ENCODE measurements at places on chromosomes 11 and 22.
A peak's percentile ranks its signal among the peaks of the same experiment; 100 is the strongest.

GRCh38 chr22:45335021-45335818 lies 25.5 kb downstream of the FAM118A start:
- no peak overlapping the region for H3K27ac ChIP-seq
- no peak for DNase-seq
- H3K36me3 ChIP-seq: peaks cover 18% of the 10 kb centered on the region
- no peaks in the 10 kb centered on the region for H3K27me3 ChIP-seq
- H3K4me1 ChIP-seq: peaks cover 15% of the 10 kb centered on the region

DNA sequence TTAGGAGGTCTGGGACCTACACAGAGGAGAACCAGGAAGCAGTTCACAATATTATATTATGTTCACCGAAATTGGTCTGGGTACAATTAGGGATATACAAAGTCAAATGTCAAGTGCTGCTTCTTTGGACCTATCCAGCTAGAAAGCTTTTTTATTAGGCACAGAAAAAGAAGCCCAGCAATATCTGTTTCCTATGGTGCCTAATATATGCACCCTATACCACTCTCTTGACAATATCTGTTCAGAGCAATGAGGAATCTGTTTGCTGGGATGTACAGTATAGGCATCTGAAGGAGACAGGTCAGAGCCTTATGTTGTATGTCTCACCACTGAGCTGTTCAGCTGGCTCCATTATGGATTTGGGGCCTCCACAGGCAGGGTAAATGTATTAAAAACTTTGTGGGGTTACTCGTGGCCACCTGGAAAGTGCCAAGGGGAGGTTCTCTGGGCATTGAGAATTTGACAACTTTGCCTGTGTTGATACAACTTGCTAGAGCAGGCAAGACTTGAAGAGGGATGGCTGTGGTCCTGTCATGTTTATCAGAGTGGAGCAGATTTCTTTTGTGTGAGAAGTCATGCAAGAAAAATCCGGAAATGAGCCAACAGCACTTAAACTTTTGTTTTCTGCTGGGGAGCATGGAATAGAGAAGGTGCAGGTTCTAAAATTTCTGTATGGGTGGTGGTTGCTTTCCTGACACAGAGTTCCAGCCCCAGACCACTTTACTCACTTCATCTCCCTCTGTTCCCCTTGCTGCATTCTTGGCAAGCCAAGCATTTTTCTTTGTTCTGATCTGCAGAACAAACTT lies 10.1 kb downstream of the STIM1 start:
- no peak overlapping the region for H3K4me3 ChIP-seq
- no peaks in the 10 kb centered on the region for H3K27me3 ChIP-seq
- H3K27ac ChIP-seq: peak overlapping the region; percentile 27
- H3K4me1 ChIP-seq: peaks cover 35% of the 10 kb centered on the region
- H3K36me3 ChIP-seq: no peaks in the 10 kb centered on the region

GRCh38 chr22:41124086-41124485 lies 31.7 kb downstream of the EP300 start:
- H3K36me3 ChIP-seq: peaks cover 27% of the 10 kb centered on the region
- DNase-seq: no peak
- H3K4me3 ChIP-seq: no peak overlapping the region

DNA sequence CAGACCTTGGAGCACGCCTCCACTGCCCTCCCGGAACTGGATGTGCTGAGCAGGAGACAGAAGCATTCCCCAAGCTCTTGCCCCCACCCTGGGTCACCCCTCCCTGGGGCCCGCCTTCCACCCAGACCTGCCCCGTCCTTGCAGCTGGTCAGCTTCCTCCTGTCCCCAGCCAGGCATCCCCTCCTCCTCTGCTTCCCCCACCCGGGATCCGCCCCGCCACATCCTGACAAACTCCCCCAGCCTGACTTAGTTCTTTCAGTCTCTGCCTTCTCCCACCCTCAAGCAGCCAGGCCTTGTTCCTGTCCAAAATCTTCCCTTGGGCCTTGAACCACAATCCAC lies 1.1 kb upstream of the PLXNB2 start:
- H3K4me1 ChIP-seq: peaks cover 17% of the 10 kb centered on the region
- peak overlapping the region; percentile 64 for H3K4me3 ChIP-seq
- no peak for DNase-seq
- H3K36me3 ChIP-seq: peaks cover 1% of the 10 kb centered on the region
- H3K27me3 ChIP-seq: no peaks in the 10 kb centered on the region
- H3K27ac ChIP-seq: peak overlapping the region; percentile 25

DNA sequence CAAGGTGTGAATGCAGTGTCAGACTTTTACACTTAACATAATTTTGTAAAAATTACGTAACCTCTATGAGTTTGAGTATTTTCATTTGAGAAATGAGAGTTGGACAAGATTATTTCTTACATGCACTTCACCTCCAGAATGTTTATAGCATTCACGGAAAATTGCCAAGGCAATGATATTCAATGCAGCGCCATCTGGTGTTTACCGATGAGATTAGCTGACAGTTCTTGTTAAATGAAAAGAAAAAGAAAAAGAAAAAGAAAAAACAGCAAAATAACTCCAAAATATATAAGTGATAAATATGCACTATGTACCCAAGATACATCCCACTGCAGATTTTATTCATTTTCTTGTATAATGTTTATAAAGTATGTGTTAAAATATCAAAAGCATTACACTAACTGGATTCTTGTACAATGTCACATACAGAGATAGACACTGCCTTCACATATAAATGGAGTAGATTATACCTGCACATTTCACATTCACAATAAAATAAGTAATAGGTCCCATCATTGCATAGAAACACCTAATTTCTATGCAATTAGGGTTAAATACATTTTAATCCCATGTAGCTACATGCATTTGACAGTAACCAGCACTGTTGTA lies 976.3 kb upstream of the FAT3 start:
- H3K4me3 ChIP-seq: no peak overlapping the region
- H3K4me1 ChIP-seq: no peaks in the 10 kb centered on the region
- H3K27ac ChIP-seq: no peak overlapping the region
- peaks cover 32% of the 10 kb centered on the region for H3K27me3 ChIP-seq

DNA sequence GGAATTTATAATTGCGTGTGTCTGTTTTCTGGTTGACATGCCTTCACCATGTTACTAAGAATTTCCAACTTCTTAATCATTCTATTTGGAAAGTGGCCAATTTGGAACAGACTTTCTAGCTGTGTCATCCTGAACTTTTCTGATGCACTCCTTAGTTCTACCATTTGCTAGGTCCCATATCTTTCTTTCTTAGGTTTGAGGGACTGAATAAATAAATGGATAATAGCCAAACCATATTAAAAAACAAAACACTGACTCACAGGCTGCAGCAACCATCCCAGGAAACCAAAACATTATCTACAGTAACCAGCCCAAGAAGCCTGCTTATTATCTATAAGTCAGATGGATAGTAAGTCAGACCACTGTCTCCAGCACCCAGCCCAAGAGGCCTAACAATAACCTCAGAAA lies 57.5 kb upstream of the PLET1 start:
- no peak overlapping the region for H3K27ac ChIP-seq
- no peak for DNase-seq
- H3K27me3 ChIP-seq: no peaks in the 10 kb centered on the region
- H3K4me1 ChIP-seq: no peaks in the 10 kb centered on the region
- H3K4me3 ChIP-seq: no peak overlapping the region
- no peaks in the 10 kb centered on the region for H3K36me3 ChIP-seq

GRCh38 chr11:134032043-134032442 lies 36.8 kb upstream of the JAM3 start:
- no peak overlapping the region for H3K4me3 ChIP-seq
- H3K36me3 ChIP-seq: no peaks in the 10 kb centered on the region
- H3K4me1 ChIP-seq: peaks cover 17% of the 10 kb centered on the region

DNA sequence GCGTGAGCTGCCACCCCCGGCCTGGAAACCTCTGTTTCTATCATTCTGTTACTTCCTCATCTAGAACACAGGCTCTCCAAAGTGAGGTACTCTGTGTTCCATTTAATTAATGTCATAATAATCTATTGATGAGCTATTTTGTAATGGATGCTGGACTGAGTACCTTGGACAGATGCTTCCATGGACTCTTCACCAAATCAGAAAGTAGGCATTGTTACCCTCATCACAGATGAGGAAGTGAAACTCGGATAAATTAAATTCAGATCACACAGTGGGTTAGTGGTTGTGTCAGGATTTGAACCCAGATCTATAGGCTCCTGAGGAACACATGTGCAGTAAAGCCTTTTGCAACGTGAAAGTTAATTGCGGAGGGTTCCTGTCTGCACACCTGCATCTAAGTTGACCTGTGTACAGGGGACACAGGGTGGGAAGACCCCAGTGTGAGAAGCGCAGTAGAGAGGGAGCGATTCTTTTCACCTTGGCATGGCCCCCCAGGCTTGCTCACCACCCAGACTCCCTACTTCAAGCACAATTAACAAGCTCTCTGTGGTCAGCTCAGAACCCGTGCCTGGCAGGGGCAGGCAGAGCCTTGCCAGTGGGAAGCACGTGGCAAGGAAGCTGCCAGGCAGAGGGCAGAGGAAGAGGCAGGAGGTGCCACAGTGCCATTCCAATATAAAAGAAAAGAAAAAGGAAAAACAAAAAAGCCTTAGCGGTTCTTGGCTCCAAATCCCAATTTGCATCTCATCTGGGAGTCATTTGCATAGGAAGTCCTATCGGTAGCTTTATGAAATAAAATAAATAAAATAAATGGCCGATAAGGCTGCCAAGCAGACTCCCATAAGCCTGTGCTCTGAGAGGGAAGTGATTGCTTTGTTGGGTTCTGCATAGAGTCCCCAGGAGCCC lies 239.3 kb downstream of the GRIK4 start:
- H3K27ac ChIP-seq: no peak overlapping the region
- H3K27me3 ChIP-seq: peaks cover 5% of the 10 kb centered on the region
- H3K36me3 ChIP-seq: no peaks in the 10 kb centered on the region
- no peak for DNase-seq
- H3K4me3 ChIP-seq: no peak overlapping the region
- H3K4me1 ChIP-seq: no peaks in the 10 kb centered on the region

GRCh38 chr11:20372081-20372626 lies 8.6 kb downstream of the HTATIP2 start:
- peaks cover 18% of the 10 kb centered on the region for H3K4me1 ChIP-seq
- no peak overlapping the region for H3K27ac ChIP-seq
- no peaks in the 10 kb centered on the region for H3K36me3 ChIP-seq
- H3K27me3 ChIP-seq: no peaks in the 10 kb centered on the region

GRCh38 chr11:128341280-128342248 lies 245.8 kb downstream of the ETS1 start:
- no peaks in the 10 kb centered on the region for H3K36me3 ChIP-seq
- H3K27ac ChIP-seq: no peak overlapping the region
- H3K4me3 ChIP-seq: no peak overlapping the region
- peaks cover 4% of the 10 kb centered on the region for H3K4me1 ChIP-seq

DNA sequence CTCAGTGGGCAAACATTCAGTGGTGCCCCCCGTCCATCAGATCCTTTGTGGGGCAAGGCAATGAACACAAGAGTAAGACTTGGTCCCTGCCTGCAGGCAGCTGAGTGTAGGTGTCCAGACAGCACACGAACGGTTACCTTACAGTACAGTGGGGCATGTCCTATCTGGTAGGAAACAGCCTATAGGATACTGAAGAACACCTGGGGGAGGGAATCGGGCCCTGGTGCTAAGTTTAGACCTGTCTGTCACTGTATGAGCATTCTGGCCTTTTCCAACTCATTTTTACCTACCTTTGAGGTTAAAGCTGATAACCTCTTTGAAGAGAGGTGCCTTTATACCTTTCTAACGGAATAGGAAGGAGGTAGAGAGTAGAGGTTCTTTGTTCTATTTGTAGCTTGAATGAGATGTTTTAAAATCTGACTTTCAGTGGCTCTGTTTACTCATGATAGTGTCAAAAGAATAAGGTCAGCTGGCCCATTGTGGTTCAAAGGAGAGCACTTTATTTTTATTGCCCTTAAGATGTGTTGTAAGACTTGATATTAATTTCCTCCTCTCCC lies 8.9 kb downstream of the ZNRF3 start:
- H3K27me3 ChIP-seq: peaks cover 75% of the 10 kb centered on the region
- peaks cover 2% of the 10 kb centered on the region for H3K36me3 ChIP-seq
- H3K27ac ChIP-seq: no peak overlapping the region
- no peak overlapping the region for H3K4me3 ChIP-seq
- H3K4me1 ChIP-seq: peaks cover 20% of the 10 kb centered on the region

DNA sequence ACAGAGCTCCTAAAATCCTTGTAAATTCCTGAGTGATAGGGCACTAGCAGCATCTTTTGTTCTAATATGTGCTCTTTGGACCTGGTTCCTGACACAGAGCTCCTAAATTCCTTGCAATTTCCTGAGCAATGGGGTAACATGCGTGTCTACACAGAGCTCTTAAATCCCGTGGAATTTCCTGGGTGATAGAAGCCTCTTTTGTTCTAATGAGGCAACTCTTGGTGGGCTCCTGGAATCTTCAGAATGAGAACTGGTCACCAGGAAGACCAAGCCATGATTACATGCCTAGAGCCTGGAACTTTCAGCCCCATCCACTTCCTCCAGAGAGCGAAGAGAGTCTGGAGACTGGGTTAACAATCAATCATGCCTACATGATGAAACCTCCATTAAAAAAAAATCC lies 19.0 kb downstream of the RSF1 start:
- no peaks in the 10 kb centered on the region for H3K27me3 ChIP-seq
- no peak overlapping the region for H3K4me3 ChIP-seq
- H3K4me1 ChIP-seq: no peaks in the 10 kb centered on the region
- peaks cover 10% of the 10 kb centered on the region for H3K36me3 ChIP-seq
- DNase-seq: no peak

DNA sequence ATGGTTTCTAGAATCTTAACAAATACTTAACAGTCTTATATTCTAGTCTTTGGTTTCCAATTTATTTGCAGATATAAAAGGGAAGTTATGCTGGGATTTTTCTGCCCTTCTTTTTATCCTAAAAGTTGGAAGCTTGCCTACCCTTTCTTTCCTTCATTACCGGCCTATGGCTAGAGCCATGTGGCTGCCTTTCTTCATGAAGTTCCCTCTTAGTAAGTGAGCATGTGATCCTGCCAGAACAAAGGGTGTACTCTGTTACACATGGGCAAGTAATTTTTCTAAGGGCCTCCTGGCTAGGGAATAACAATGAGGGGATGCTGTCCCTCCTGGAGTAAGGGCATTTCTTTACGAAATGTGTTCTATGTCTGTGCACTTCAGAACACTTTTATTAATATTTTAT lies 252.1 kb upstream of the PITPNB start:
- H3K4me1 ChIP-seq: no peaks in the 10 kb centered on the region
- H3K27ac ChIP-seq: no peak overlapping the region
- no peak for DNase-seq
- H3K27me3 ChIP-seq: no peaks in the 10 kb centered on the region

- no peaks in the 10 kb centered on the region for H3K36me3 ChIP-seq
- H3K4me3 ChIP-seq: no peak overlapping the region
- no peak for DNase-seq
These were observed 58.1 kb downstream of the LINC01488 start for GRCh38 chr11:69539416-69540117.

GRCh38 chr11:36367806-36368680 lies 72.0 kb downstream of the PRR5L start:
- peaks cover 3% of the 10 kb centered on the region for H3K4me1 ChIP-seq
- no peak for DNase-seq
- H3K27me3 ChIP-seq: peaks cover 53% of the 10 kb centered on the region
- H3K4me3 ChIP-seq: no peak overlapping the region

DNA sequence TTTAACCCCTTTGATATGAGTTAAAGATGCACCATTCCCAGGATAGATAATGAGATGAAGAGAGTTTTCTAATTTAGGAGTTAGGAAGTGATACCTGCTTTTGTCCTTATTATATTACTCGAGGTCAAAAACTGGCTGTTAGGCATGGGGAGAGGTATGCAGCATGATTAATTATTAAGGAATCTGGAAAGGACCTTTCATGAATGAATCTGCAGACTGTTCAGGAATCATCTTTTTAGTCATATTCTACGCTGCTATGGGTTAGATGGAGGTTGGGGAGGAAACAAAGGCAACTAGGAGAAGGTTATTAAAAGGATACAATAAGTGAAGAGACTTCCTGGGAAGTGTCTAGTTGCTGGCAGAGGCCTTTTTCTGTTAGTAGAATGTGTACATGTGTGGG lies 492.4 kb upstream of the CCDC90B start:
- peaks cover 13% of the 10 kb centered on the region for H3K27me3 ChIP-seq
- no peak overlapping the region for H3K4me3 ChIP-seq
- peaks cover 5% of the 10 kb centered on the region for H3K4me1 ChIP-seq
- no peaks in the 10 kb centered on the region for H3K36me3 ChIP-seq
- no peak overlapping the region for H3K27ac ChIP-seq
